ENCODE measurements at places on chromosomes 1 and 21.

DNA sequence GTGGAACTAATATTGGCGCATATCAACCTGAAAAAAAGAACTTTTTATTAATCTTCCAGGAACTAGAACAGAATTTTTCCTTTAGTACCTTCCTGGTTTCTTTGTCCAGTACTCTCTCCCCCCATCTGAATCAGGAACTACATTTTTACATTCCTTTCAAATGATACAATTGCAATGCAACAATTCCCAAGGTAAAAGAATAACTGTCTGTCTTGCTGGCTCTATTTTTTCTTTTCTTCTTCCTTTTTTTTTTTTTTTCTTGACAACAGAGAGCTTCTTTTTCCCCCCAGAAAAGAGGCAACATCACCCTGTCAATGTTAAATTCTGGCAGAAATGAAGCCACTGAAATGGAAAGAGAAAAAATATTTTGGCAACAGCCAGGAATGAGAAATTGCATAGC is 4.5 kb upstream of the CD101 start:
- DNase-seq = no peak

DNA sequence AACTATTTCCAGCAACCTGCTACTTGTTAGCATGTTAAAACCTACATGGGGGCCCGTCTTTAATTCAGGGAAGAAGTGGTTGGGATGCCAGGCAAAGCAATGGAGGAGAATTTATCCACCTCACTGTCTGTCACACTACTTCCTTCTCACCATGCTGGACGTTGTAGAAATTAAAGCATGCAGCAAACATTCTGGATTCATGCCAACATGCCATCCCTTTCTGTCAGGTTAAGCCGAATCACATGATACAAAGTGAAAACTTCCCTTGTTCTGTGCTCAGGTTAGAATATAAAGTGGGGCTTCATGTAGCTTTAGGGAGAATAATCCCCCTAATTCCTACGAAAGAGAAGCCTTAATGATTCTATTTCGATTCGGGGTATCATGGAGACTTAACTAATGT is 95.5 kb downstream of the ERG start:
- DNase-seq = no peak

DNA sequence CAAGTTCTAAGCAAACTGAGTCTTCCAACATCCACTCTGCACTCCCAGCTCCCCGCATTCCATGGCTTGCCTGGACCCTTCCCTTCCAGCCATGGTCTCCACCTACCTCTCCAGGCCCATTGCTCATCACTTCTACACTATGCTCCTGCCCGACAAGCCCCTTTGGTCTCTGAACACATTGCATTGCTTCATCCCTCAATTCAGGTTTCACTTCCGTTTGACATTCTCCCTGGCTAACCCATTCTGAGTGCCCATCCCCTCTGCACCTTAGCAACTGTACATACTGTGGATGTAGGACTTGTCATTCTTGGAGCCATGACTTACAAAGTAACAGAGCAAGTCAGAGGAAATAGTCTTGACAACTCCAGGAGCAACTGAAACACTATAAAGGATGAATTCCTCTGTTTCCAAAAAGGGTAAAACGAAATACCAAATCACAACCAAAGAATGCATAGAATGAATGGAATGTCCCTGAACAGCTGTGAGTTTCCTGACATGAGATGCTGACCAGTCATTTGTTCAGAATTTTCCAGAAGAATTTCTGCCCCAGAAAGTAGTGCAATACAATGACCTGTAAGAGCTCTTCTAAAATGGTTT is 66.7 kb downstream of the KCNJ6 start:
- no peak for DNase-seq

DNA sequence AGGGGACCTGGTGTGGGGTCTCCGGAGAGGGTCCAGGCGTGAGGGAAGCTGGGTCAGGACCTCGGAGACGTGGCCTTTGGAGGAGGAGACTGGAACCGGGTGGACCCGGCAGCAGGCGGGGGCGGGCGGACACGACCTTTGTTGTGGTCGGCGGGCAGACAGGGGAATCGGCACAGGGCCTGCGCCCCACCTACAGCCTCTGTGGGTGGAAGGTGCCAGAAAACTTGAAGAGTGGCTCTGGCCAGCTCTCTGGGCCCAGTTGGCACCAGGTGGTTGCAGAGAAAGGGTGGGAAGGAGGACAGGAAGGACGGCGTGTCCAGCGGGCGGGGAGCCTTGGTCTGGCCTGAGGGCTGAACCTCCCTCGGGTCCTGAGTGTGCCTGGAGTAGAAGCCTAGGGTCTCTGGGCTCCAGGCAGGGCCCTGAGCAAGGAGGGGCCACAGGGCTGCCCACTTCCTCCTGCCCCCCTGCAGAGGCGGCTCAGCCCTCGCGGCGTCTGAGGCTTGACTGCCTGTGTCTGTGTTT is 7.7 kb upstream of the TTLL10 start:
- DNase-seq = no peak

DNA sequence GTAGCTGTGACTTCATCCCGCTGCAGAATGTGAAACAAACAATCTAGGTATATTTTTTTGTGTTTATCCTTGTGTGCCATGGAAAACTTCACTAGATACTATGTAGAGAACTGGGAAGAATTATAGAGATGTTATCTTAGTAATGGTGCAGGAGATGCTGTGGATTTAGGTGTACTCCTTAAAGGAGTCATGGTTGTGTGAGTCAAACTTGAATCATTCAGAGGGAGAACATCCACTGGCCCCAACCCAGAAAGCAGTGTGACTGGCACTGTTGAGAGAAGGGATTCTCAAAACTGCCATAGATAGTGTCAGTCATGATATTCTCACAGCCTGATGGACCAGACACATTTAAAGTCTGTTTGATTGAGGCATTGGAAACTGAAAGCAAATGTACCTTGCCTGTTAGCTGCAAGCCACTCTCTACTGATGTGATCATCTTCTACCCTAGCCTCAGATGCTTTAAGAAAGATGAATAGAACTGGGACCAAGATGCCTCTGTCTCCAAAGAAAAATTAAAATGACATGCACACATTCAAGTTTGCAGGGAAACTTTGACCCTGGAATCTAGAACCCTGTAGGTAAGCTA is 754.6 kb downstream of the MRPL39 start:
- DNase-seq = no peak

DNA sequence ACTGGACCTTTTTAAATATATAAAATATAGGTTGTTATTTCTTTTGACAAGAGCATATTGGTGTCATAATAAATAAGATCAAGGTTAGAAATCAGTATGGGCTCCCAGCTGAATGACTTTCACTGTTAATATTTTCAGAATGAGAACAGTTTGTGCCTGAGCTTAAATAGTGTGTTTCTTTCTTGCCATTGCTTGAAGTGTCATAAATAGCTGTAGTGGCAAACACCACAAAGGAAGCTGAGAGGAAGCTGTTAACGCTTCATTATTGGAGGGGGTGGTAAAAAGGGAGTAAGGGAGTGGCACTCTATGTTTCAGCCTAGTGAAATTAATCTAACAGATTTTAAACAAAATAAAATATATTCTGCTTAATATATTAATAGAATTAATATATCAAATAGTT is 1089.8 kb upstream of the NCAM2 start:
- DNase-seq = no peak

DNA sequence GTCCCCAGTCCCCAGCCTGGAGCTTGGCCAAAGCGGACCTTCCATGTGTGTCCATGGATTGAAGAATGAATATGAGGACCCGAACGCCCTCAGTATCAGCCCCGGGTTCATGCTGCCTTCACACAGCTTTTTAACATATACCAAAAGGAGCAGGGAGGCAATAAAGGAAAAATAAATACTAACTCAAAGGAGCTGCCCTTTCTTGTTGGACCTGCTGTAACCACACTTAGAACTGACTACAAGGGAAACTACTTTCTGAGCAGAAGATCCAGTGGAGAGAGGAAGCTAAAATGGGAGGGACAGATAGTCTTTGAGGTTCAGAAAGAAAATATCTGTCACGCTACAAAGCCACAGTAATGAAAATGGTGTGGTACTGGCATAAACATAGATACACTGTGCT is 48.6 kb downstream of the CNN3 start:
- DNase-seq = no peak

DNA sequence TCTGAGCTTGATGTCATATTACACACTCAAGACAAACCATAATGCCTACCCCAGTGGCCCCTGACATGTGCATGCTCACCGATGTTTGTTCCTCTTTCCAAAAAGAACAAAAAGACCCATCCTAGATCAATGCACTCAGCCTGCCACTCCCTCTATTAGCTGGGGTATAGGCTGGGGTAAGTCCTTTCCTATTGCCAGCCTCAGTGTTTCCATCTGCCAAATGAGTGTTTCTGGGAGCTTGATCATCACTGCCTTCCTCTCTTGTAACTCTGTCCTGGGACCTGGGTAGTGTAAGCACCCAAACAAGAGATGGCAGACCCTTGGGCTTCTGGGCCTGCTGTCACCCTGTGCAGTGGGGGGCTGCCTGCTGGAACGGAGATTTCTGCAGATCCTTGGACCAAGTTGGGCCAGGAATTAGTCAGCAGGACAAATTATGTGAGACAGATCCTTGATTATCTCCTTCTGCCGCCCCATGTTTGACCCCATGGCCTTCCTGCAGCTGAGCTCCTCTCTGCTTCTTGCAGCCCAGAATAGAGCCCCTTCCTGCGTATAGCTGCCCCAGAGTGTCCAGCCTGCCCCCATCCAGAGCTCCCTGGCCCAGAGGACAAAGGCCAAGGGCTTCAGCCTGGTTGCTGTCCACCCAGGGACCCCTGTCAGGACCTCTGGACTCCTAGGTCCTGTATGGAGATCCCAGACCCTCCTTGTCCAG is 31.5 kb upstream of the LRP8 start:
- DNase-seq = no peak

DNA sequence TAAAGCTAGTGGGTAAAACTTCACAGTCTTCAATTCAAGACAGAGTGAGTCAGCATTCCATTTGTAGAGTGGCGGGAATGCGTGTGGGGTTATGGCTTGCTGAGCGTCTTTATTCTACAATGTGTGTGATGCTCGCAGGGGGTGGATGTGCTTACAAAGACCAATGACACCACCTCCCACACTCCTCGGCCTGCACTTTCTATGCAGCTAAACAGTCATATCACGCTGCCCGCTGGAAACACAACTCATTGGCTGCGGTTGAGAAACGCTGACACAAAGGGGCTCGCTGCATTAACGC is 298.5 kb downstream of the PCP4 start:
- no peak for DNase-seq
